ENCODE measurements at places on chromosomes 7 and 10. TPM values are rescaled to one million over a fixed set of nuclear protein-coding genes. Genes with fewer than 3 reads are reported as not detected.

The BMPR1A gene
- total RNA-seq = 39.7 TPM

The GLI3 gene
- 2.2 TPM for total RNA-seq

The HERPUD2 gene
- 20.4 TPM for total RNA-seq

The TUBB8 gene
- not detected for total RNA-seq

All from smooth muscle cell of the coronary artery (primary cell).